GM13977 (cell line): ENCODE measurements at places on chromosomes 5 and 9.

- DNase-seq, result no peak
Observed at GRCh38 chr5:85077581-85077980, 692.9 kb upstream of the EDIL3 start.

DNA sequence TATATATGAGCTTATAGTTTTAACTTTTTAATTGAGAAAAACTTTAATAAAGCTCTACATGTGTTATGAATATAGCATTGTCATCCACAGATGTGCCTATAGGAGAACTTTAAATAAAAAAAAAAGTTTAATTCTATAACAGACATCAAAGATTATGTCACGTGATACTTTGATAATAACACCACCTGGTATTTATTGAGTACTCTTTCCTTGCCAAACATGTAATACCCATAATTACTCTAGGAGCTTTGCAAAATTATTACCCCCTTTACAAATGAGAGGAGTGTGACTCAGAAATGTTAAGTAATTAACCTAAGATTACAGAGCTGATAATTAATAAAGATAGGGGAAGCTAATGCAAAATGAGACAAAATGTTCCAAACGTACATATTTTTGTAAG is 43.0 kb downstream of the ITGA2 start:
- DNase-seq, result no peak

- no peak for DNase-seq
Observed at GRCh38 chr5:131147258-131147657, 17.8 kb downstream of the HINT1 start.

- DNase-seq, result no peak
Observed at GRCh38 chr9:5336688-5337087, 3.0 kb downstream of the RLN1 start.

- DNase-seq, result no peak
Observed at GRCh38 chr5:54881286-54882005, 103.9 kb downstream of the ESM1 start.

DNA sequence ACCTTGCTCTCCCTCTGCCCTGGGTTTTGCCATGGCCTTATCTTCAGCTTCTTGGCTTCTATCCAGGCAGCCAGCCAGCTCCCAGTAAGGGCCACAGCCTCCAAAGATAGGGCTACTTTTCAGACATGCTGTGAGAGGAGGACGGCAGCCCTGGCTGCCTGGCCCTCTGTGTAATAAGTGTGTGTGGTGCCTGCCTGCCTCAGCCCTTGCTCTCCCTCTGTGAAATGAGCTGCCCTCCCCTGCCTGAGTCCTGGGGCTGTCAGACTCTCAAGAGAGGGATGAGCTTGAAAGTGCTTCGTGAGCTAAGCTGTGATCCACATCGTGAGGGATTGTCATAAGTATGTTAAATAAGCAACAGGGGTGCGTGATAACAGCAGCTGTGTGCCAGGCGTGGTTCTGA is 8.1 kb downstream of the NDST1 start:
- no peak for DNase-seq

DNA sequence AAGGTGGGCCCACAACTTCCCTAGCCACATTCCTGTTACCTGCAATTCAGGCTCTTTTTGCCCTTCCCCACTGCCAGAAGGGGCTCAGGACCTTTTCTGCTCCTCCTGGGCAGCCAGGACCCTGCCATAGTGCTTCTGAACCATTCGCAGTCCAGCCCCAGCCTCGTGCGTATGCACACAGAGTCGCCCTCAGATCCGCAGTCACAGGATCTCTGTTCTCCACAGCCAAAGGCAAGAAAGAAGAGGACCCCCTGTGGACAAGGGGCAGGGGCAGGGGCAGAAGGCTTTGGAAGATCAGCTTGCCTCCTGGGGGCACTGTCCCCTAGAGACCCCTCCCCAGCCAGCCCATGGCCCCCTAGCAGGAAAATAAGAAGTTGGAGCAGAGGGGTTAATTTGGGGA is 82.8 kb downstream of the PCDH1 start:
- no peak for DNase-seq

DNA sequence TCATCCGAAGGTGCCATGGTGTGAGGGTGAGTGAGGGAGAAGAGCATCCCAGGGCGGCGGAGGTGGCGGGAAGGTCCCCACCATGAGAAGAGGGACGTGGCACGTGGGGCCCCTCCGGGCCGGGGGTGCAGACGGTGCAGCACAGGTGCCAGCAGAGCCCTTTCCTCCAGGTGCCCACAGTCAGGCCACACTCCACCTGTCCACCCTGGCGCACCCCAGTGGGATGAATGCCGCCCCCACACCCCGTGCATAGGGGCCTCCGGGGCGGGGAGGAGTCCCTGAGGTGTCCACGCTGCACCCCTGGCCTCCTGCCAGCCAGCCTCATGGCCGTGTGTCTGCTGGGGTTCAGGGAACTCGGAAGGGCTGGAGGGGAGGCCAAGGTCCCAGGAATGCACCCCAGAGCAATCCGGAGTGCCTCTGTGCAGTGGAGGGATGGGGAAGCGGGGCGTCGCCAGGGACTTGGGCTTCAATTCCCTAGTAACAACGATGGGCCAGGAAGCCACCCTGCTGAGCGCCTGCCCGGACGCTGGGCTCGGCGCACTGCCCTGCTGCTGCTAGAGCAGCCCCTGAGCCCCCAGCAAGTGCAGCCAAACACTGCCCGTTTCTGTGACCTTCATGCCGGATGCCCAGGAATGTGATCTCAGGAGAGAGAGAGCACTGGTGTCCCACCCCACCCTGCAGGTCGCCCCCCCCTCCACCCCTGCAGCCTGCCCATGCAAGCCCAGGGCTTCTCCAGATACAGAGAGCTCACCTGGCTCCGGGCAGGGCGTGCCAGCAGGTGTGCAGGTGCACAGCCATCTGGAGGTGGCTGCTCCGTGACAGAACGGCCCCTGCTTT is 8.8 kb upstream of the NACC2 start:
- DNase-seq, result no peak

GRCh38 chr5:122429545-122430318 is 117.7 kb downstream of the SNCAIP start:
- DNase-seq, result no peak

GRCh38 chr5:134101686-134102439 is 12.6 kb upstream of the TCF7 start:
- DNase-seq, result peak; percentile 71

- no peak for DNase-seq
Observed at GRCh38 chr9:26551451-26551850, 341.2 kb downstream of the CAAP1 start.

DNA sequence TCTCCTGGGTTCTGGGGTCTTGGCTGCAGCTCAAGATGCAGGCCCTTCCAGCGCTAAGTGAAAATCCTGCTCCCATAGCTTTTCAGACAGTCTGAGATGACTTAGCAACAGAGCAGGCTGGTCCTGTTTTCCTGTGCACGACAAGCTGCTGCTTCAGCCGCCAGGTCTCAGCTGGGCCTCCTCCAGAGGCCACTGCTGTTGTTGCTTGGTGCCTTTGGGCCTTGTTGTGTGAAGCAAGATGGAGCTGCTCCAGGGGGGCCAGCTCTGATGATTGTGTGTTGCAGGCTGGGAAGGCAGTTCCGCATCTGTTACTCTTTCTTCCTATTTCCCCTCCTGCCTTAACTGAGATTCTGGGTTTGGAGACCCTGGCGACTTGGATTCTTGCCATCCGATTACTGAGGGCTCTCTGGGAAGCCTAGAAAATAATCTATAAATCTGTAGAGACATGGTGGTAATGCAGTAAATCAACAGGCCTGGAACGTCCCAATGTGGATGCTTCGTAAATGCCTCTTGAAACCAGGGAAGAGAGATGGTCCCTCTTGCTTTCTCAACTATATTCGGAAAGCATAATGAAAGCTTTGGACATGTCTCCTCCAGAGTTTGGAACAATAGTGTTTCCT is 3.2 kb downstream of the MAP1B start:
- DNase-seq, result no peak

GRCh38 chr5:170195961-170196360 is 36.8 kb upstream of the C5orf58 start:
- DNase-seq, result no peak

DNA sequence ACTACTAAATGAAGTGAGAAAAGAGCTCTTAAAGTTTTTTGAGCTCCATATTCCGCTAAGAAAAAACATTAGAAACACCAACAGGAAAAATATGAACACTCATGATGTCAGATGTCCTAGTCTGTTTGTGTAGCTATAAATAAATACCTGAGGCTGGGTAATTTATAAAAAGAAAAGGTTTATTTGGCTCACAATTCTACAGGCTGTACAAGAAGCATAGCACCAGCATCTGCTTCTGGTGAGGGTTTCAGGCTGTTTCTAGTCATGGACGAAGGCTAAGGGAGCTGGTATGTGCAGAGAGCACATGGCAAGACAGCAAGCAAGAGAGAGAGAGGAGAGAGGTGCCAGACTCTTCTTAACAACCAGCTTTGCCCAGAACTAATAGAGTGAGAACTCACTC is 186.2 kb downstream of the PLK2 start:
- no peak for DNase-seq

- no peak for DNase-seq
Observed at GRCh38 chr5:154782812-154783592, 27.8 kb downstream of the LARP1 start.

DNA sequence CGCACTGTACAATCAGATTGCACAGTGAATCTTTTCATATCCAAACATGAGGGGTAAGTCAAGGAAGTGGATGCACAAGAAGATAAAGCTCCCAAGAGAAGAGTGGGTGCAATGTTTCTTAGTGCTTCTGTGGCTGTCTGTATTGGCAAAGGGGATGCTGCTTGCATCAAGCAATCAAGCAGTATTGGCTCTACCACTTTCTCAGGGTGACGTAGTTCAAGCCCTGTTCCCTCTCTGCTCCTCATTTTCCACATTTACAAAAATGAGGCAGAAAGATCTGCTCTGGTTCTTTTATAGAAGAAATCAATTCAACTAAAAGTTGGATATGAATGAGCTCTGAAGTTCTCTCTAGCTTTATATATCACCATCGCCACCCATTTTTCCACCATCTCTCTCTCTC is 2.3 kb downstream of the TNFSF8 start:
- no peak for DNase-seq

DNA sequence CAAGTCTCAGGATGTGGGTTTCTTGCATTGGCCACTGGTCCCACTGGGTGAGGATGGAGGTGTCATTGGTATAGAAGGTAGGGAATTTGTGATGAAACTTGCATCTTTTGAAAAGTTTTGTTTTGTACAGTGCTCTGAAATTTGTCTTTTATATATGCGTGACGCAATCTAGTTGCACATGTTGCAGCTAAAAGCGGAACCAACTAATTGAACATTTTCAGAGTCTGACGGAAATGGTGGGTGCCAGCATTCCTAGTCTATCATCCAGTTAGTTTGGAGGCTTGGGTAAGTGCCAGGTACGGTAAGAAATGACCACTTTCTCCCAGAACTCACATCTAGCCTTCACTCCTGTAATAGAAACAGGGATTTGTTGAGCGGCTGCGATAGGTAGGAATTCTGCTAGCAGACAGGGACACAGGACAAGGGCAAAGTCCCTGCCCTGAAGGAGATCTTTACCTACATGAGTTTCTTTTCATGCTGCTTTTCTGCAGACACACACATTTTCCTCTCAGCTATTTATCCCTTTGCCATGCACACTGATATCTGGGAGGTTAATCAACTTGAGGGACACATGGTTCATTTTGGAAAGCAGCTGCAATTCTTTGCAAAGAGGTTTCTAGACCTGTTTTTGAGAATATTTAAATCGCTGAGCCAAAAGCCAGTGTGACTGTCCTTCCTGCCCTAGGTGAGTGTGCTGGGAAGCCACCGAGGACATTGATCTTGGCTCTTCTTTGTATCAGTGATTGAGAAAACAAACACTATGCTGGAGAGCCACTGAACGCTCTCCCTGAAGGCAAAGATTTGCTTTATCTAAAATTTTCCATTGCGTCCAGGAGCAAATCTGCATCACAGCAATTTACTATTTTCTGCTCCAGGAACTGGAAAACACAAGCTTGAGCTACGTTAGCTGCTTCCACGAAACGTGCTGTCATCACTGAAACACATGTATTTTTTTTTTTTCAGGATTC is 89.7 kb downstream of the DAP start:
- DNase-seq, result no peak

DNA sequence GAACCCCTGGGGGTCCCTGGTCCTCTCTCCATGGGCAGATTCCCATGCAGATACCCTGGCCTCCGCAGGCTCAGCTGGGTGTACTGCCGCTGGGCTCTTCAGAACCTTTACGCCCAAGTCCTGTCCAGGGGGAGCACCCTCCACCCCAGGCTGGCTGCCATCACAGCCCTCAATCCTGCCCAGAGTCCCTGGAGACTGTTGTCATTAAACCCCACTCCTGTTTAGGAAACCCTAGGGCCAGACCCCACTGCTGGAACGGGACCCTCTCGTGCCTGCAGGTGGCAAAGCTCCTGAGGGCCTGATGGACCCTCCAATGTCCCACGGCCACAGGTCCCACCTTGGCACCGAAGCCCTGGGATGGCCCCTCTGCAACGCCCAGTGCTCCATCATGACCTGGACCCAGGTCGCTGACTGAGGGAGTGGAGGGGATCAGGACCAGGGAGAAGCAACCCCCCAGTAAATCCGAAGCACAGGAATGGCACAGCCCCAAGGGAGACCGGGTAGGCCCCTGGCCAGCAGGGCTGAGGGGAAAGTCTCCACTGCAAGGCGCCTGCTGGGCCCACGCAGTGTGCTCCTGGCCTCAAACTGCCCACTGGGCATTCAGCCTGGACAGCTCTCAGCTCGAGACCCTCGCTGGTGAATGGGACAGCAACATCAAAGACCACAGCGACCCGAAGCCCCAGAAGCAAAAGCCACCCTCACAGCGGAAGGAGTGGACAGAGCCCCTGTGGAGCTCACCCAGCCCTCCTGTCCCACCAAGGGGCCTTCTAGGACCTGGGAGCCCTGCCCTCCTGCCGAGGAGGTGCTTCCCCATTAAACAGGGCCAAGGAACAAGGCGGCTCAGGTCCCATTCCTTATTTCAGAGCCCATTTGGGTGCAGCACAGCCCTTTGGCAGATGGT is 8.3 kb downstream of the ZDHHC11B start:
- DNase-seq, result peak; percentile 33

- no peak for DNase-seq
Observed at GRCh38 chr9:111986035-111986556, 89.5 kb downstream of the UGCG start.

DNA sequence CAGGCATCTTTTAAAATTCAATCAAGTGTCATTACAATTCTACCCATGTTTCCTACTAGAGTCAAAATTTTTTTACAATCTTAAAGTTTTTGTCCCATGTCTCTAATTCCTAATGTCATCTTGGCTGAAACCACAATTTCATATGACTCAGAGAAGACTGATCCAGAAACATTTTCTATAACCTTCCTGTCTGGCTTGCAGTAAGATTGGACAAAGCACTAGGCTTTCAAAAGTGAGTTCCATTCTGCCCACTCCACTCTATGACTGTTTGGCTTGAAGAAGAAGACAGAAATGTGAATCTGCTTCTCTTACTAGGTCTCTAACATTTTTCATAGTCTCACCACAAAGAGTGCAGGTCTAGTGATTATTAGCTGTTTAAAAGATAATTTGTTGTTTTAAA is 88.8 kb downstream of the NR3C1 start:
- no peak for DNase-seq

DNA sequence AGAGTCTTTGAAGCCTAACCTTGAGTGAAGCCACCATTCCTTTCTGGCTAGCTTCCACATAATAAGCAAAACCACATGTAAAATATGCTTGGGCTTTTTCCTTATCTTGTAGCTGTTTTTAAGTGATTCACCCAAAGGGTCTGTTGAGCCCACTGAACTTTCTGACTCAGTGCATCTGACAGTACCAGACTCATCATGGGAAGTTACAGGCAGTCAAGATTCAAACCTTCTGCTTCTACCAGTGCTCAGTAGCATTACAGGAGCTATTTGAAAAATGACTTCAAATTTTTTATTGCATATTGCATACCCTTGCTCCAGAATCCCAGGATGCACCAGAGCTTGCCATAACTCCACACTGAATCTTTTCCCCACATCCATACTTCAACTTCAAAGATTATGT is 87.5 kb upstream of the PTPRD start:
- DNase-seq, result no peak

GRCh38 chr9:133238851-133239532 is 29.9 kb upstream of the OBP2B start:
- DNase-seq, result peak; percentile 87
